ENCODE measurements at places on chromosomes 13 and 19.
A peak's percentile ranks its signal among the peaks of the same experiment; 100 is the strongest.

DNA sequence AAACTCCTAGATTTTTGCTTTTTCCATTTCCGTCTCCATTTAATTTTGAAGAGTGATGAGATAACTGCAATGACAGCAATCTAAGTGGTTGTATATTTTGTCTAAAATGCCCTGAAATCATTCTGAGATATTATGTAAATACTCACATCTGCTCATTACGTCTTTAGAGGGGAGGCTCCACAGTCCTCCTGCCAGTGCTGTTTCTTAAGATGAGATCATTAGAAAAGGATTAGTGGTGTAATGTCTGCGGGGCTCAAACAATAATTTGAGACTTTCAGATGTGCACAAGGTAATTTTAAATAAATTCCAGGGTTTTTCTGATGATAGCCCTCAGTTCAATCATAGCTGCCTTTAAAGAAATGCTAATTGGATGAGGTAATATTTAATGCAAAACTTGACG, 437.9 kb downstream of the FOXO1 start:
- no peak for DNase-seq

GRCh38 chr19:4660993-4661392, 9.1 kb downstream of the MYDGF start:
- DNase-seq = peak; percentile 42

DNA sequence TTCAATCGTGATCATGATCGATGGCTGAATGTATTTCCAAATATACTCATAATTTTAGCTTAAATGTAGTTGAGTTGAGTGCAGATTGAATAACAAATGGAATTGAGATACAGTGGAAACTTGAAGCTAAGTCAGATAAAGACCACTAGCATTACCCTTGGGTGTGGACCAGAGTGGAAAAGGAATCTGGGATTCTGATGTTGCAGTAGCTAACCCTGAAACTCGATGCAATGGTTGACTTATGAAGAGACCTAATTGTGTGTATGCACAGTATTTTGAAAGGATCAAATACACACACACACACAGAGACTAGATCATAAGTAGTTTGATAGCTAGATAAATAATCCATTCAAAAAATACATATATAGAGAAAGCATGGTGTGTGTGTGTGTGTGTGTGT, 135.8 kb downstream of the RXFP2 start:
- DNase-seq = no peak

GRCh38 chr19:35848919-35849505, 3.3 kb downstream of the NPHS1 start:
- DNase-seq = no peak

- no peak for DNase-seq
Measured at GRCh38 chr13:85650613-85651012, 148.6 kb downstream of the SLITRK6 start.

DNA sequence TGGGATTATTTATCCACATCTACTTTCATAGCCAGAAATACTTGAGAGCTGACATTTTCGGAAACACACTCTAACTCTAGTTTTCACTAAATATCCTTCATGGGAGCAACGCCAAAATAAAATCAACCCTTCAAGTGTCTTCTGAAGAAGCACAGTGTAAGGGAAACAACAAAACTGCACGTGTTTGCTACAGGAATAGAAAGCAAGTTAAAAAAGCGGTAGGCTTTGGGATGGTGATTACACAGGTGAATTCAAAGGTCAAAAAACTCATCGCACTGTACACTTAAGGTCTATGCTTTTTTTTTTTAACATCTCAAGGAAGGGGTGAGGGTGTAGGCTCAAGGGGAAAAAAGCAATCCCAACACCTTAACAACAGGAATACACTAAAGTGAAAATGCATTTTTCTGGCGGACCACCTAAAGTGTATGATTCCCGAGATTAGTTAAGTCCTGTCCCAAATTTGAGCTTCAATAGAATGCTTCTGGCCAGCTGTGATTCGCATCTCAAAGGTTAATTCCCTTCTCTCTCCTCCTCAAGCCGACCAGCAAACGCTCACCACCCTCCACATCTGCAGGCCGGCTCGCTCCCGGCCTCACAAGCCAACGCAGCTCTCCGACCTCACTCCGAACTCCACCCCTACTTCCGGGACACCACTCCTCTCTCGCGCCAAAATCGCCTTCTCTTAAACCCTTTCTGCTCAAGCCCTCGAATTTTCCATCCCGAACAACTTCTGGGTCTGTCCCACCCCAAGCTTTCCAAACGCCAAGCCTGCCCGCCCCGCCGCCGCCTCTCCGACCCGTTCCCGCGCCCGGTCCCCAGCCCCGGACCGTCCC, 1.1 kb downstream of the ARGLU1 start:
- DNase-seq = peak; percentile 66

DNA sequence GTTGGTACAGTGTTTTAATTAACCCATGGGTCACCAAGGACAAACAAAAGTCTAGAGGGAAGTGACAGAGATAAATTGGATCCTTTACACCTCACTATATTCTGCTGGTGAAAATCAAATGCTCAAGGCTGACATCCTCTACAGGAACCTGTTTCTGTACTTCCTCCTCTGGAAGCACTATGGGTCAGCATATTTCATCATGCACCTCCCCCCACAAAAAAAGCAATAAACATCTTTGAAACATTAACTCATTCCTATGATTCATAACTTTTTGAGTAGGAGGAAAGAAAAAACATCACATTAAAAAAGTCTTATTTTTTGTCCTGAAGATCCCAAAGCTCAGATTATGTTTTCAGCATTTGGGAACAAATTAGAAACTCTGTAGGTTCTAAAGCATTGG, 588.3 kb upstream of the SGCG start:
- no peak for DNase-seq

- DNase-seq = no peak
Measured at GRCh38 chr19:19064098-19064722, 416 bp downstream of the SLC25A42 start.

DNA sequence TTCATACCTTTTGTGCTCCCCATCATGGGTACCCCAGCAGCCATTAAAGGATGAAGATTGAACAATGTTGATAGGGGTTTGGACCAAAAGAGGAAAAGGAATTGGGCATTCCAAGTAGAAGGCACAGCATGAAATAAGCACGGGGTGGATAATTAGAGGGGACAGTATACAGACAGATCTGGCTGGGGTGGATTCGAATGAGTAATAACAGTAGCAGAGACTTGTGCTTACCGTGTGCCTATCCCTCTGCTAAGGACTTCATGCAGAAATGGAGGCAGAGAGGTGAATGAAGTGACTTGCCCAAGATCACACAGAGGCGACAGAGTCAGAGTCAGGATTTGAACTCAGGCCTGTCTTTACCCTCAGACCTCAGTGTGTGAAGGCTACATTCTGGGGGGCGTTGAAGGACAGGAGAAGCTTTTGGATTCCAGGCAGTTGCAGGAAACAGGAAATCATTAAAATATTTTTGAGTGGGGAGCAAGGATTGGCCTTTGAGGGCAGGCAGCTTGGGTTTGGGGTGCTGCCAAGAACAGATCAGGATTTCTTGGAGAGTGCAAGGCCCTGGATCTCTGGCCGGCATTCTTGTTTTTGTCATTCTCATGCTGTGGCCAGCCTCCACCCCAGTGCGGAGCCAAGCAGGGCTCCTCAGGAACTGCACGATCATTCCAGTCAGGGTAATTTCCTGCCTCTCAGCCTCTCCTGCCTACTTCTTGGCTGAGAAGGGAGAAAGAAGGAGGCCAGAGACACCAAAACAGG, 18.7 kb downstream of the PAF1 start:
- peak; percentile 99 for DNase-seq

GRCh38 chr19:4081441-4082129, 14.9 kb upstream of the ZBTB7A start:
- no peak for DNase-seq

GRCh38 chr13:50911081-50911631, 1.6 kb downstream of the RNASEH2B start:
- DNase-seq = peak; percentile 13

- no peak for DNase-seq
Measured at GRCh38 chr13:102294407-102295018, 107.3 kb downstream of the FGF14 start.

DNA sequence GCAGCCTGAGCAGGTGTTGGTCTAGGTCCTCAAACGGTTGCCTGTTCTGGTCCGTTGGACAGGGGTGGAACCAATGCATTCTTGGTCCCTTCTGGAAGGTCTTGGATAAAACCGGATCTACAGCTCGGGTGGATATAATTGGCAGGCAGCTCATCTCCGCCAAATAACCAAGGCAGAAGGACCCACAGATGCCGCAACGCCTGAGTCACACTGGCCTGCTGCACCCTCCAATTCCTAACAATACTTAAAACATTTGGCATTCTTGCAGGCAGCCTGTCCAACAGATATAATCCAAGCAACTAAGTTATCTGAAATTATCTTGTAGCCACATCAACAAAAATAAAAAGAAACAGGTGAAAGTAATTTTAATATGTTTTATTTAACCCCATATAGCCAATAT, 59.0 kb upstream of the FGF14 start:
- no peak for DNase-seq

DNA sequence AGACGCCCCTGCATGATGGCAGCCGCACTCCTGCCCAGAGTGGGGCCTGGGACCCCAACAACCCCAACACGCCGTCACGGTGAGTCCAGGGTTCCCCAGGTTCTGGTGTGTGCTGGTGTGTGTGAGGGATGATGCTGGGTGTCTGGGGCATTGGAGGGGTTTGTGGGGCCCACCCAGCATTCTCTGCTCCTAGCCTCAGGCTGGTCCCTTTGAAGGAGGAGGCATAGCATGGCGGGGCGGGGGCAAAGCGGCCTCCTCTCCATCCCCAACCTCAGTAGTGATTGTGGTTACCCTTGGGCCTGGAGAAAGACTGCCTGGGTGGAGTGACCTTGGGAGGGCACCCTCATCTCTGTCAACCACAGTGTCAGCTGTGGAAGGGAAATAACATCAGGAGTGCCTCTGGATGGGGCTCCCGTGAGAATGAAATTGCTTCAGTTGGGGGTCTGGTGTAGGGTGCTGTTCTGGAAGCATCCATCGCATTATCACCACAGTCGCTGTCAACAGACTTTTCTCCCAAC, 7.1 kb upstream of the TIMM50 start:
- DNase-seq = no peak

GRCh38 chr13:74205313-74205690, 71.1 kb upstream of the KLF12 start:
- DNase-seq = peak; percentile 36

- no peak for DNase-seq
Measured at GRCh38 chr19:5694167-5694955, 4.3 kb downstream of the RPL36 start.

DNA sequence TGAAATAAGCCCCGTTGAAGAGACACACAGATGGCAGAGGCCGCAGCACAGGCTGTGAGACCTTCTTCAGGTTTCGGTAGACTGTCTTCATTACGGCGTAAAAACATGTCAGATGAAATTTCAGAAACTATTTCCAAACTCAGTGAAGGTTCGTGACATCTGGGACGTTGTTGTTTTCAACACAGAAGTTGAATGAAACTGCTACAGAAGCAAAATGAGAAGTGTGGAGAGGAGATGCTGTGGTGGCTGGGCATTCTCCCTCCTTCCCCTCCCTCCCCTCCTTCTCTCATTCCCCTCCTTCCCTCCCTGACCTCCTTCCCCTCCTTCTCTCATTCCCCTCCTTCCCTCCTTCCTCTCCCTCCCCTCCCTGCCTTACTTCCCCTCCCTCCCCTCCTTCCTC, 113.6 kb downstream of the ATP11A start:
- DNase-seq = no peak

- no peak for DNase-seq
Measured at GRCh38 chr19:4369109-4369887, 25.9 kb downstream of the MPND start.

- DNase-seq = peak; percentile 47
Measured at GRCh38 chr13:98171900-98172589, 5.0 kb downstream of the RNF113B start.

DNA sequence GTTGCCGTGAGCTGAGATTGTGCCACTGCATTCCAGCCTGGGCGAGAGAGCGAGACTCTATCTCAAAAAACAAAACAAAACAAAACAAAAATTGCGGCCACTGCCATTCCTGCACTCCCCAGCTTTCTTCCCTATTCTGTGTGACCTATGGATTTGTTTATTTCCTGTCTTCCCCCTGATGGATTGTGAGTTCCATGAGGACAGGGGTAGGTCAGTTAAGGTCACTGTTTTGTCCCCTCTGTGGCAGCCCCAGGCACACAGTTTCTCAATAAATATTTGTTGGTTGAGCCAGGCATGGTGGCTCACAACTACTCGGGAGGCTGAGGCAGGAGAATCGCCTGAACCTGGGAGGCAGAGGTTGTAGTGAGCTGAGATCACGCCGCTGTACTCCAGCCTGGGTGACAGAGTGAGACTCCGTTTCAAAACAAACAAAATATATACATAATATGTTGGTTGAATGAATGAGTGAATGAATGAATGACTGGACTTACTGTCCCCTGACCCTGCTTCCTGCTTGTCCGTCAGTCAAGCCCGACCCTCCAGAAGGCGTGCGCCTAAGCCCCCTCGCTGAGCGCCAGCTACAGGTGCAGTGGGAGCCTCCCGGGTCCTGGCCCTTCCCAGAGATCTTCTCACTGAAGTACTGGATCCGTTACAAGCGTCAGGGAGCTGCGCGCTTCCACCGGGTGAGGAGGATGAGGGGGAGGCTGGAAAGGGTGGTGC, 5.0 kb downstream of the EBI3 start:
- no peak for DNase-seq

Data from cardiac fibroblast (primary cell).